ENCODE measurements at places on chromosomes 13 and 19.

GRCh38 chr13:112105892-112106291 lies 38.9 kb downstream of the SOX1 start:
- no peak for DNase-seq

DNA sequence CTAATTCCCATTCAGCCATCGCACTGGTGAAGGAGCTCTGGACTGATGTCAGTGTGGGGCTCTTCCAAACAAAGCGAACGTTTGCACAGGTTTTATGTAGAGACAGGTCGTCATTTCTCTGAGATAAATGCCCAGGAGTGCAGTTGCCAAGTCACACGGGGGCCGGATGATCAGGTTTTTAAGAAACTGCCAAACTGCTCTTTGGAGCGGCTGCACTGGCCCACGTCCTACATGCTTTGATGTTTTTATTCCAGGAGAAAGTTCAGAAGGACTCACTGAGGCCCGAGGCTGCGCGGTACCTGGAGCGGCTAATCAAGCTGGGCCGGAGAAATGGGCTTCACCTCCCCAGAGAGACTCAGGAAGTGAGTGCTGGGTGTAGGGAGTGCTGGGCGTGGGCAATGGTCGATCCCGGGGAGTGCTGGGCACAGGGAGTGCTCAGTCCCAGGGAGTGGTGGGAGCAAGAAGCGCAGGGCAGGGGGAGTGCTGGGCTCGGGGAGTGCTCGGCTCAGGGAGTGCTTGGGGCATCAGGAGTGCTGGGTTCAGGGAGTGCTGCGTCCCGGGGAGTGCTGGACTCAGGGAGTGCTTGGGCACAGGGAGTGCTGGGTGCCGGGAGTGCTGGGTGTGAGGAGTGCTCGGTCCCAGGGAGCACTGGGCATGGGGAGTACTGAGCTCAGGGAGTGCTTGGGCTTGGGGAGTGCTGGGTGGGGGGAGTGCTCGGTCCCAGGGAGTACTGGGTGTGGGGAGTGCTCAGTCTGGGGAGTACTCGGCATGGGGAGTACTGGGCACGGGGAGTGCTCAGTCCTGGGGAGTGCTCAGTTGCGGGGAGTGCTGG lies 10.7 kb downstream of the THOP1 start:
- DNase-seq: no peak

GRCh38 chr13:26048741-26049140 lies 3.1 kb downstream of the SHISA2 start:
- DNase-seq: no peak

DNA sequence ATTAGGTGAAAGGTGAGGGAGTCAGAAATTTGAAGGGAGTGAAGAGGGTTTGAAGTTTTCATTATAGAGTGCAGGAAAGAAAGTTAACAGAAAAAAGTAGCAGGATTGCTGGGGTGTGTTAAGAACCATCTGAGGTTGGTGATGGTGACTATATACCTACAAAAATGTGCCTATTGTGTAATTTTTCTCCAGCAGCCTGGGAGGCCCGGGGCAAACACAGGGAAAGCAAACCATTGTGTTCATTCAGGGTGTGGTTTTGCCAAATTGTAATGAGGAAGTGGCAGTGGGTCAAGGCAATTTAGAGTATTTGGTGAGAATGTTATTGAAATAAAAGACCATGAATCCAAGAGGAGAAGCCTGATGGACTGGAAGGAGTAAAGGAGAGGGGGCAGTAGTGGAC lies 8.2 kb upstream of the SUCLA2 start:
- no peak for DNase-seq

GRCh38 chr19:30911491-30911890 lies 437.7 kb downstream of the TSHZ3 start:
- no peak for DNase-seq

GRCh38 chr19:4600893-4601292 lies 38.4 kb upstream of the TNFAIP8L1 start:
- DNase-seq: no peak

Data from heart right ventricle (tissue), 16 donors.